CD8-positive, alpha-beta T cell (primary cell): ENCODE measurements at places on chromosomes 1 and 21.
A peak's percentile ranks its signal among the peaks of the same experiment; 100 is the strongest.

- no peak for DNase-seq
These were observed 67.4 kb upstream of the F3 start for GRCh38 chr1:94608852-94609530.

DNA sequence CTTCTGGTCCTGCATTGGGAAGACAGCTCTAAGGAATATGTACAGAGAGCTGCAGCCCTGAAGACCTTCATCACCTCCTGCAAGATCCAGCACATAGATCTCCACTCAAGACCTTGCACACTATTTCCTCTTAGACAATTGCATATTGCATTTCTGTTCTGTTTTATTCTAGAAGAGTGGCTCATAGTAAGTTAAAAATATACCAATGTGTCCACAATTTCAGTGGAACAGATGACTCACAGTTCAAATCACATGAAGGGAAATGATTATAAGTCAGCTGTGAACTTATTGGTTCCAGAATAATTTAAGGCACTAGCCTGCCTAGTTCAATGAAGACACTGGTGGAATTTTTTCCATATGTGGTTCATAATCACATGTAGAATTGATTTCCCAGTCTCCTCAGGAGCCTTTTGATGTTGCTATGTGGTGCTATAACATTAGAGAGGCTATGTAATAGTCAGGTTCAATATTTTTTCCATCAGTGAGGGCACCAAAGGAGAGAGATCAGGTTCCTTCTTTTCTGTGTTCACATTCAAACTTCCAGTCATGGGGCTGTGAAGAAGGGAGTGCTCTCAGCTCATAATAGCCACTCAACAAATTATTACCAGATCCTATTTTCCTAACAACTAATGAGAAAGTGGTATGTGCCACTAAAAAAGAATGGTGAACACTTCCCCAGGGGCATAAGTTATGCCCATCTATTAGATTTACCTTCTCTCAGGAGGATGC, 9.8 kb upstream of the AK5 start:
- no peak for DNase-seq

GRCh38 chr1:61102621-61103020, 20.3 kb downstream of the NFIA start:
- DNase-seq, result no peak

DNA sequence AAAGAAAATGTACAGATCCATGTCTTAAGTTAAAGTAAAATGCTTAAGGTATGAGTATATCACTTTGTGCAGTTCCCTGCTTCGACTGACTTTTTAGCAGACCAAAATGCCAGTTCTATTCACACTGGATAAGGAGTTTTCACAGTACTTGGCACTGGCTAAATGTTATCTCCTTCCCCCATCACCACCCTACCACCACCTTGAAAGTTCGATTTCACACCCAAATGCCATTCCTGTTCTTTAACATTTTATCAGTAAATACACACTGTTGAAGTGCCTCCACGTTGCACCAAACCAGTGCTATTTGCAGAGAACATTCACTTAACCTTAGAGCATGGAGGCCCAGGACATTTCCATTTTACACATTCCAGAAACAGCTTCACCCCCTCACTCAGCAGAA, 100.0 kb downstream of the URB2 start:
- no peak for DNase-seq

DNA sequence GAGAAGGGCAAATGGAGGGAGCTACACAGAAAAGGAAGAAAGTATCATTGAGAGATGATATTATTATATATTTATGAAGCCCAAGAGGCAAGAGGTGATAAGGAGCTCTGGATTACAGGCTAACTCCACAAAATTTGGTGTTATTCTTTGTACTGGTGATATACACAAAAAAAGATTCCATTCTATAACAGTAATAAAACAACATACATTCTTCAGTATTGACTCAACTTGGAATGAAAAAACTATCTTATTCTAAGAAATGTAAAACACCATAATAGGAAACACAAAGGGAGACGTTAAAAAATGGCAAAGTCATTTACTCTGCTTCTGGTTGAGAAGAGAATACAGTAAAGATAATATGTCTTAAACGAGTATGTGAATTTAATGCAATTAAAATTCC, 99.4 kb downstream of the TEX35 start:
- DNase-seq, result no peak

- no peak for DNase-seq
These were observed 9.2 kb upstream of the CHIA start for GRCh38 chr1:111281411-111281810.

DNA sequence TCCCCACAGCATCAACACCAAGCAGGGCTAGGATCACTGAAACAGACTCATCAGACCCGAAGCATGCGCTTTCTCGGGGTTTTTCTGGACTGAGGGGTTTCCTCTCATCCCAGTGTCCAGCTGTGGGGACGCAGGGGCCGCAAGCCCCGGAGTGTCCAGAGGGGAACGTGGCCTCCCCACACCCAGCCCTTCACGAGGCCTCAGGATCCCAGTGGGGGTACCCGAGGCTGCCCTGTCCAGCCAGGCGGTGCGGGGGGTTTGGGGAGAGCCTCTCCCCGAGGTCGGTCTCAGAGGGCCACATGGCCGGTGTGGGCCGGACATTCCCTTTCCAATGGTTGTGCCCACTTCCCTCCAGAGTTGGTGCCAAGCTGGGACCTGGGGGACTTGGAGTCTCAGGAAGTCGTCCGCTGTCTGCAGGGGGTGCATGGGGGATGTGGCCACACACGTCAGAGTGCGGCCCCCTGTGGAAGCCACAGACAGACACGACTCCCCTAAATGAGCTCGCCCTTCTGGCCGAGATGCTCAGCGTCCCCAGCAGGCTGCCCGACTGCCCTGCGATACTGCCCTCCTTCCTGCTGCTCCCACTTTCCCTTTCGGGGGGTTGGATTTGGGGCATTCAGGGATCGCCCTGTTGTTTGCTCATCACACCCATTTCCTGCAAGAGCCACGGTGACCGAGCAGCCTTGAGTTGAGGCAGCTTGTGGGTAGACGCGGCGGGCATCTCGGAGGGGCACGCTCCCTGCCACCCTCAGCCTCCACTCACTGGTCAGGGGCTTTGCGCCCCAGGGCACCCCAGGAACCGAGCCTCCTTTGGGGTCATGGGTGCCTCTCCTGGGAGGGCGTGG, 4.1 kb downstream of the COL6A1 start:
- DNase-seq, result peak; percentile 21

DNA sequence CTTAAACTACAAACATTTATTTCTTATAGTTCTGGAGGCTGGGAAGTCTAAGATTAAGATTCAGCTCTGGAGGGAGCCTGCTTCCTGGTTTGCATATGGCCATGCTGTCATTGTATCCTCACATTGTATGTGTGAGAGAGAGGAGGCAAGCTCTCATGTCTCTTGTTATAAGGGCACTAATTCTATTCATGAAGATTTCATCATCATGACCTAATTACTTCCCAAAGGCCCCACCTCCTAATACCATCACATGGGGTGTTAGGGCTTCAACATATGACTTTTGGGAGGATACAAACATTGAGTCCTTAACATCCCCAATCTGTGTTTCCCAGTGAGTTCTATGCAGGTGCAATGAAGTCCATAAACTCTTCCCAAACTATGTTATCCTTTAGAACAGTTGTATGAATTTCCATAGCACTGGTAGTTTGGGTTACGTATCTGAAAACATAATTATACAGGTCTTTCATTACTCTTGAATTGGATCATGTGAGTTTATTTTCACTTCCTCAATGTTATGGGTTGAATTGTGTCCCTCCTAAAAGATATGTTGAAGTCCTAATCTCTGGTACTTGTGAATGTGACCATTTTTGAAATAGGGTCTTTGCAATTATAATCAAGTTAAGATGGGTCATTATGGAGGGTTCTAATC, 124.2 kb downstream of the RUNX1 start:
- DNase-seq, result no peak

- no peak for DNase-seq
These were observed 104.9 kb downstream of the CRYAA start for GRCh38 chr21:43273708-43274021.

- no peak for DNase-seq
These were observed 199.4 kb upstream of the DAB1 start for GRCh38 chr1:57623039-57623790.

DNA sequence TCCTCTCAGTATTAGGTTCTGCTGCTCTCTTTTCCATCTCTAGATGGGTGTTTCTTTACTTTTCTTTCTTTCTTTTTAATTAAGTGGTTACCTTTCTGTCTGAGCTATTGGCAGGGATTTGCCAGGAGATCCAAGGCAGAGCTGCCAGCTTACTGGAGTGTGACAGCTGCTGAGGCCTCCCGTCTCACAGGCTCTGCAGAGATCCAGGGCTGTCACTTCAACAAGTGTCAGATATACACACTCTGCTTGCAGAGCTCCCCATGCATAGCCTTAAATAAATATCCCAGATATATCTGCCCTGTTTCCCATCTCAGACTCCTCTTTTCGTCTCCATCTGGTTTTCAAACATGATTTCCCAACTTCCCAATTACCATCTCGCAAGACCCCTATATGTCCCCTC, 124.3 kb downstream of the NOS1AP start:
- DNase-seq, result no peak

DNA sequence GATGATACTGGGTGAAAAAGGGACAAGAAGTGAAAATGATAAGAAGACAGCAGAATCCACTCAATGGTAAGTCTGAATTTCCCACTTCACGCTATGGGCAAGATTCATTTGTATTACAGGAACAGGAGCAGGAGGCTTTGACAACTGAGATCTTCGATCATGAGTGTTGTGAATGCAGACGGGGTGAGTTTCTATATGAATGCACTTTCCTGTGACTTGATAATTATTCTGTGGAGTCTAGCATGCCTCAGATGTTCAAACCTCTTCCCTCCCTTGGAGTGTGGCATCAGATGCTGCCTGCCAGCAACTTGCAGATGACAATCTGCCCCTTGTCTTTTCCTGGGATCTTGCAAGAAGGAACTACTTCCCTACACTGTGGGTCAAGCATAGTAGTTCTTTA, 225.4 kb downstream of the HLX start:
- DNase-seq, result no peak

GRCh38 chr1:113321771-113322387, 68.4 kb upstream of the MAGI3 start:
- no peak for DNase-seq

DNA sequence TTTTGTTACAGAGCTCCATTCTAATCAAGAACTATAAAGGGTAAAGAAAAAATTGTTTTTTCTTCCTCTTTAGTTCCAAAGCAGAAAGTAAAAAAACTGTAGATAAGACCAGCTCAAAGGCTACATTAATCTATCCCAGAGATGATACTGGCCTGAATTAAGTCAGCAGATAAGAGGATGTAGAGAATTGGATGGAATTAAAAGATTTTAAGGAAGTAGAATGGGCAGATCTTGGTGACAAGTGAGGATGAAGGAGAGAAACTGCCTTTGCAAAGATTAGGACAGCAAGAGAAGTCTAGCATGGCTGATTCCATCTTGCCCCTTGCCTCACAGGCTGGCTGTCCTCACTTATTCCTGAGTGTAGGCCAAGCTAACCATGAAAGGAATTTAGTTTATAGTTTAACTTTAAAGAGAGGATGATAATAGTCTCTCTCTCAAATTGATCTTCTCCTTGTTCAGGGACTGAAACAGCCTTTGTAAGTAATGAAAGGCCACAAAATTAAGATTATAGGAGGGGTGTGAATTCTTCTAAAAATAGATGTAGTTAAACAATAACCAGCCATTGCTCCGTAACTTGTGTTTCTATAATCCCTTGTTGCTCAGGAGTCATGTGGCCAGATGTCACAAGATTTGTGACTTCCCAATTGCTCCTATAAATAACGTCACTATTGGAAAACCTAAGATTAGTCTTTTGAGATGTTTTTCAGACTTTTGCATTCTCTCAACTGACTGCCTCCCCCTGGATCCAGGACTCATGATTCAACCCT, 265.0 kb upstream of the USP24 start:
- DNase-seq, result no peak

DNA sequence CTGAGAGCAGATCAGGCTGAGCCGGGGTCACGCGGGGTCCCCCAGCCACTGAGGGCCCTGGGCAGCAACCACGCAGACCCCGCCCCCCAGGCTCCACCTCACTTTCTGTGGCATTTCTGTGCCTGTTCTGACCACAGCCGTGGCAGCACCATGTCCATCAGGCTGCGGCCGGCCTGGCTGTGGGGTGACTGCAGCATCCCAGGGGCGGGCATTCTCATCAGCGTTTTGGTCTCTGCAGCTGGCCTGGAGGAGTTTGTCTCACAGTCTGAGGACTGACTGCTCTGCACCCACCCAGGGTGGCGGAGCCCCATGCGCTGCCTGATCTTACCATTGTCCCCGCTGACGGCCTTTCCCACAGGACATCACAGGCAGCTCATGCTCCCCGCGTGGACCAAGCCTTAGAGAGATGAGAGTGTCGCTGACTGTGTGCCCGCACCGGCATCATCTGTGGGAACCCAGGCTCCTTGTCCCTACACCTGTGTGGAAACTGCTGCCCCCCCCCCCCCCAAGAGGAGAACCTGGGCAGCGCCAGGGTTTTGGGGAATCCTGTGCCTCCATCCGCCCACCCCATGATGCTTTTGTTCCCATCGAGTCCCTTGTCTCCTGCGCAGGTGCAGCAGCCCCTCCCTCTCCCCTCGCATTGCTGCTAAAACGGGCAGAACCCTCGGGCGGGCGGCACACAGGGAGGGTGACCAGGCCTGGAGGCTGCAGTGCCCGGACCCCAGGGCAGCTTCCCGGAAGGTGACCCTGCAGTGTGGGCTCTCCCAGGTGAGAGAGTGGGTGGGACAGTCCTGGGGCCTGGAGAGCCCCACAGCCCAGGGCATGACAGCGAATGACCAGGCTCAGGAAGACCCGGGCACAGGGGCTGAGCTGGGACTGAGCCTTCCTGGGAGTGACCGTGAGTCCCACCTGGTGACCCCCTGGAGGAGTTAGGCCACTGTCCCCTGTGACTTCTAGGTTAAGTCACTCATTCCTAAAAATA, 1.8 kb downstream of the KRTAP10-1 start:
- no peak for DNase-seq

DNA sequence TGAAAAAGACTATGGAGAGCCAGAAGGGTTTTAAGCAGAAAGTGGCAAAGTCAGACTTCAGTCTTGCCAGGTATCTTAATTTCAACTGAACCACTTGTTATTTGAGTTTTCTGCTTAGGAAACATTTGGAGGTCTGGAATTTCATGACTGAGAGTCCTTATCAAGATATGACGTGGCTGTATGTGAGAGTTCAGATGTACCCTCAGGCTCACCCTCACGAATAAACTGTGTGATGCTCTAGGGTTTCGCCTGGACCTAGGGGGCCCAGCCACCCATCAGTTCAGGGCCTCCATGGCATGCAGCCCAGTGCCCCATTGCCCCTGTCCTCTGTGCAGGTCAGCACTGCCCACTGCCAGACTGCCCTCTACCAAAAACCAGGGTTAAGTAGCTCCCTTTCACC, 30.6 kb upstream of the TADA1 start:
- no peak for DNase-seq

DNA sequence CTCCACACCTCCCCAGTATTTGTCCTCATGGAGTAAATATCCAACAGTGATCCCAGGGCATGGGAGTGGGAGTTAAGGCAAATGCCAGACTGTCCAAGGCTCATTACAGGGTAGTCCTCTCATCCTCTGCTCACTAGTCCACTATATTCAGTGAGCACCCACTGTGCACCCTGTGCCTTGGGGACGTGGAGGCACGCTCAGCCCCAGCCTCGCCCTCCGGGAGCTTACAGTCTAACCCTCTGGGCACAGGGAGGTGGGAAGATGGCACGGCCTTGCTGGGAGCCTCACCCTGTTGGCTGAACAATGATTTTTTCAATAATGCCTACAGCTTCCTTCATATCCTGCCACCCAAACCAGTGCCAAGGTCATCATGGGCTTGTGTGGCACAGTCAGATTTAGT, 2.8 kb downstream of the HES2 start:
- no peak for DNase-seq
